Suppressor macrophage (primary cell): ENCODE measurements at places on chromosomes 4 and X.

DNA sequence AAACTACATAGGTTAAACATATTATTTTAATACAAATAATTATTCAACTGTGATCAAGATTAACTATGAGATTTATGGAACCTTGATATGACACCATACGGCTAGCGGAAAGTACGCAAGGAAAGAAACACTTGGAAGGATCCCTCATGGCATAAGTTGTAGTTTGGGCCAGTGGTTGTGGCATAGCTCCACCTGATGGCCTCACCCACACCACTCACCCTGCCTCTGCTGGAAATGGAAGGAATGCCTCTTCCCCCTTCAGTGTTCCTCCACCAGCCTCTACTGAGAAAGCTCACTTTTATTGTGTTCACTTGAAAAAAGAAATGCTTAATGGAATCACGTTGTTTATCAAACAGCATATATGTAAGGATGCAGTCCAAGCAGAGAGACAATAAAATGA is 86.4 kb downstream of the BMP15 start:
- DNase-seq, result no peak

DNA sequence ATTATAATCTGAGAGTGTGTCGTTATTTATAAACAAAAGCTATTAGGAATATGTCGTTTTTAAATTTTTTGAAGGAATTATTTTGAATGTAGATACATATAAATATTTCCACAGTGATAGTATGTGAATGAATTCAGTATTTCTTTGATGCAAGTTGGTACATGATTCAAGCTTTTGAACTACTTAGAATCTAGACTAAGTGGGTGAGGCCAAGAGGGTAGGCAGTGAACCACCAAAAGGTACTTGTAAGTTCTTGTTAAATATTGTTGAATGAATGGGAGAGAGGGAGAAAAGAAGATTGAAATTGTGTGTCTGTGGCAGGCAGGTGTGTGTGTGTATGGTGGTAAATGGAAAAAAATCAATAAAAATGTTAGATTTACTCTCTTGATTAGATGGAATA is 69.6 kb downstream of the ARFIP1 start:
- DNase-seq, result no peak

- no peak for DNase-seq
Observed at GRCh38 chr4:6105311-6105911, 87.2 kb upstream of the C4orf50 start.

DNA sequence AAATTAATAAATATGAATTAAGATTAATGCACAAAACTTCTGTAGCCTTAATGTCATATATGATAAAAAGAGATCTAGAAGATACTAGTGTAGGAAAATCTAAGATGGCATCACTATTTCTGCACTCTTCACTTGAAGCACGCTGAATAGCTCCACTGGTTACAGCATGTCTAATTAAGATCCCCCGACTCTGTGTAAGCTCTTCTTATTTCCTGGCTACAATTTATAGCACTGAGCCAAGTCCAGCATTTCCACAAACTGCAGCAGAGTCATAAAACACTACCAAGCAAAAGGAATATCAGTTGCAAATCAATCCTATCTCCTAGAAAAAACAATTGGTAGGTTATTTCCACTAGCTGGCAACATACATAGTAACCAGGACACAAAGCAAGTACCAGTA is 1.3 kb upstream of the CCNA2 start:
- no peak for DNase-seq

GRCh38 chrX:17550011-17550410 is 175.0 kb downstream of the NHS start:
- DNase-seq, result no peak

DNA sequence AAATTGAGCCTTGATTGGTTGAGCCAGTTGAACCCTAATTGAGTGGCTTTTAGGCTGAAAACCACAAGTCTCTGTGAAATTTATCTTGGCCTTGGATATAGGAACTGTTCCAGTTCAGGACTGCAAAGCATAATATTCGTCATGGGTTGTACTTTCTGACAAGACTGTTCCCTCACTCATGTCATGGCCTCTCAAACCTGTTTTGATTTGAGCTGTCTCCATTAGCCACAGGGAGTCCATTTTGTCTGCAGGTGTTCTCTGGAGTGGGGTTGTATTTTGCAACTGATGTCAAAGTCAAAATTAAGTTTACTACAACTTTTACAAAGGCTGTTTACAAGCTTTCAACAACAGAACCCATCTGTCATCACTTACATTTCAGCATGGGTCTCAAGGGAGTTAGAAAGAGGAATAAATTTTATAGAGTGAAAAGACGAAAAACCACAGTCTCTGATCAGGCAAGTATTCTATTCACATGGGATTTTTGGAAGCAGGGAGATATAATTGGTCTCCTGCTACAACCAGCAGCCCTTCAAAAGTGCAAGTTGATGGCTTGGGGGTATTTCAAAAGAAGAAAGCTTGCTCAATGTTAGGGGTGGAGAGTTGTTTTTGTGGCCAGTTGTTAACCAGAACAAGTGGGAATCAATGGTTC is 1716.3 kb downstream of the C4orf33 start:
- DNase-seq, result no peak

DNA sequence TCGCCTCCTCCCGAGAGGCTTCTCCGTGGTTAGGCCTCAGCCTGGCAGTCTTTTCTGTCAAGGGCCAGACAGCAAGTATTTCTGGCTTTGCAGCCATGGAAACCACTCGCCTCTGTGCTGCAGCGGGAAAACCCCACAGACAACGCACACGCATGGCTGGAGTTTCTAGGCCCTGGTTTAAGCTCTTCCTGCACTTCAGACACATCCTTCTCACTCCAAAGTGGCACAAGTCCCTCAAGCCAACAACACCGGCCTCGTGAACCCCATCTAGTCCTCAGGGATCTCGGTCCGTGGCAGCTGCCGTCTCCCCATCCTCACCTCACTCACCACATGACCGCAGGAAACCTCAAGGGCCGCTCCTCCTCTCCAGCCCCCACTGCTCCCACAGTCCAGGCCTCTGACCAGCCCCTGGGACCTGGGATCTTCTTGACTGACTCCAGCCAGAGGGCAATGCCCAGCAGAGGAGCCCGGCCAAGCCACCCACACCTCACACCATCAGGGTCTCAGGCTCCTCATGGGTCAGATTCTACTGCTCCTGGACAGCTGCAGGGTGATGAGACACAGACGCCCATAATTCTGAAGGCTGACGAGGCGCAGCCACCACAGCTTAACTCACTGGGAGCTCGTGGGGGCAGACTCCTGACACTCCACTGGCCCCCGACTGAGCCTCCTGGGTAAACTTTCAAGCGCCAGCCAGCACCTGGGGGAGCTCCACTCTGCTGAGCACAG is 21.7 kb downstream of the LETM1 start:
- no peak for DNase-seq

- DNase-seq, result no peak
Observed at GRCh38 chrX:127011629-127012028, 192.1 kb downstream of the PRR32 start.

- no peak for DNase-seq
Observed at GRCh38 chrX:2679534-2680485, 11.3 kb upstream of the CD99 start.

GRCh38 chr4:10806953-10807645 is 122.5 kb upstream of the CLNK start:
- no peak for DNase-seq

DNA sequence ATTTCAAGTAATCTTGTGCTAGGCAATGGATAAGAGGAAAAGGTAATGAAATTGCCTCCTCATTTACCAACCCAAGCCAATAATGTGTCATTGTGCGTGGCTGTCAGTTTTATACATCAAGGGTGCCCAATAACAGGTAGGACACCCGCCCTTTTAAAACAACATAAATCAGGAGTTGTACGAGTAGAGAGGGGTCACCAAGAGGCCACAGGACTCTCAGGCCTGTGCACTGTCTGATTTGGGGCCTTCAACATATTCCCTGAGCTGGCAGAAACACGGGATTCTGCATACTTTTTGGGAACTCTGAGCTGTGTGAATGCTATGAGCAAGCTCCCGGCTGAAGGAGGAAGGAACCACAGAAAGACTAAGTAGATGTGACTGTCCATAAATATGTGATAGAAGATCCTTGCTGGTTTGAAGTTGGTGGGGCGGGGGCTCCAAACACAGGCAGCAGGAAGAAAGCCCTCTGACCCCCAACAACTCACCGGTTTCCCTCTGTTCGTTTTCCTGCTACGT is 82.7 kb upstream of the MAML3 start:
- peak; percentile 38 for DNase-seq

GRCh38 chr4:171588764-171589163 is 224.4 kb upstream of the GALNTL6 start:
- DNase-seq, result no peak

GRCh38 chr4:7359400-7360062 is 75.2 kb downstream of the PSAPL1 start:
- no peak for DNase-seq

DNA sequence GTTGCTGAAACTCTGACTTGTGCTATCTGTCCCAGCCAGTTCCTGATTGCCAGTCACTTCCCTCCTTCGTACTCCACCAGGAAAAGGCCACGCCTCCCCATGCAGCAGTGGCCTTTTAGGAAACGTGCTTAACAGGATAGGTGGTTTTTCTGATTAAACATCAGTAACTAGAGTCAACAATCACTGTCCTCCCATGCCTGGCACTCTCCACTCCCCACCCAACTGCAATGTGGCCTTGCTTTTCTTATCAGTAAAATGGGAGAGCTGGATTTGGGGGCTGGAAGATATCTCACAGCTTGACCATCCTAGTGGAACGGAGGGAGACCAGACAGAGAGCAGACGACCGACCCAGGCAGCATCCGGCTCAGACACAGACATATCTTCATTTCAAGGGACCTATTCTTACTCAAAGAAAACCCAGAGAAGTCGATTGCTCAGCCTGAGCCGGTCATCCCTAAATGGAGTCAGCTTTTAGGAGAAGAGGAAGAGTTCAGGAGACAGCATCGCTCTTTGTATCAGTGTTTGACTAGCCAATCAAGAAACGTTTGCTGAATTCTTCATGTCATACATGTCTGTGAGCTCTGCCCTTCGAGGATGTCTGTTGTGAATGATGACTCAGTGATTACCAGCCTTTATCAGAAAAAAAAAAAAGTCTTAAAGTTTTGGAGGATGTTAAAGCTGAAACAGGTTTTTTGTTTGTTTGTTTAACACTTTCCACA is 12.7 kb upstream of the UBA6 start:
- DNase-seq, result peak; percentile 30

DNA sequence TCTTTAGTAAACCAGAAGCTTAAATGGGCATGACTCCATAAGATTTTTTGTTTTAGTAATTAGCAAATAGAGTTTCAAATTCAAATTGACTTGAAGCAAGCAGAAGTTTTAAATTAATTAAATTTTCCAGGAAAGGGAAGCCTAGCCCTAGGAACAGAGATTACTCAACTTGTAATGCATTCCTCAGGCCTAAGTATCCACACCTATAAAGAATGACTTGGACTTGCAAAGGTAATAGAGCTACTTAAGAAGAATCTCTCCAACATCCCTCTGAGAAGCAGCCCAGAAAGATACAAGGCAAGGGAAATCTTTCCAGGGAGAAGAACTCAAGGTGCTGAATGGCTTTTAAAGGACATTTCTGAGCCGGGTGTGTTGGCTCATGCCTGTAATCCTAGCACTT is 16.9 kb upstream of the TMPRSS11E start:
- no peak for DNase-seq

DNA sequence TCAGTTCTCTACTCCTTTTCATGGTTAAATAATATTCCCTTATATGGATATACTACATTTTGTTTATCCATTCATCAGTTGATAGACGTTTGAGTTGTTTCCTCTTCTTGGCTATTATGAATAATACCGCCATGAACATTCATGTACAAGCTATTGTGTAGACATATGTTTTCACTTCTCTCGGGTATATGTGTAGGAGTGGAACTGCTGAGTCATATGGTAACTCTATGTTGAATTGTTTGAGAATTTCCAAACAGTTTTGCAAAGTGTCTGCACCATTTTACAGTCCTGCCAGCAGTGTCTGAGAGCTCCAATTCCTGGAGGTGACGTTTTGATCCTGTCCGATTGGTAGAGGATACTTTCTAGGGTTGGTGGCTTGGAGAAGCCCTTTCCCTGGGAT is 23.6 kb downstream of the PLAC1 start:
- peak; percentile 3 for DNase-seq

GRCh38 chr4:77012726-77013125 is 63.1 kb downstream of the CCNI start:
- DNase-seq, result no peak

DNA sequence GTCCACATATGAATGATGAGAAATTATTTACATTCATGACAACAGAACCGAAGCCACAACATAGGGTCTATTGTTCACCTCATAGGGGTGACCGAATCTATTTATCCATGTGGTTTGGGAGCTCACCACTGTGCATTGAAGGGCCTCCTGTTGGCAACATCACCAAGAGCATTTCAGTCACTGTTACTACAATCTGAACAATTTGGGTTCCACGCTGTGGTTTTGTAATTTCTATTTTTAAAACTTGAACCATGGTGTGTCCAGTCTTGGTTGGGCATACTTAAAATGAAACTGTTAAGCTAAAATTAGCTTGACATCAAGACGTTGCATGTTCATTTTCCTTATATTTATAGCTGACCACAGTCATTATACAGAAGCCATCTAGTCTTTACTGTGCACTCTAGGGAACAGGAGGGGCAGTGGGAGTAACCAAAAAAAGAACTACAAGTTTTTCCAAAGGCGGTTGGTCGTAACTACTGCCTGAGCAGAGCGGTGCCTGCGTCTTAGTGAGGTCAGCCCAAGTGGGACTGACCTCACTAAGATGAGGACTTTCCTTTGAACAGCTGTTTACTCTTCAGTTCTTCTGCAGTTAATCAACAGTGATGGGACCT is 192.1 kb downstream of the SPRY1 start:
- DNase-seq, result peak; percentile 46

DNA sequence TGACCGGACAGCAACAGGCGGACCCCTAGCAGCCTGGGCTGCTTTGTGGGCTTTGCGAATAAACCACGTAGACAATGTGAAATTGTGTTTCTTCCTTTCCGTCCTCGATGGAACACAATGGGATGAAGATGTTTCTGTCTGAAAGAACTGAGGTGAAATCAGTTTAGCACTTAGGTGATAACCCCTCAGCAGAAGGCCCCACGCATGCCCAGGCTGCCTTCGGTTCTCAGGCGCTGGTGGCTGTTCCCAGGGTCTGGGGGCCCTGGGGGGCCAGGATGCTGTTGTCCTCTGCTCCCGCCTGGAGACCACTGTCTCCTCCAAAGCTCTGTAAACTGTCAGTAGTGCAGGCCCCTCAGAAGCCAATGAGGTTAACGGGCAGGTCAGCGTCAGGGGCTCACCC is 73.9 kb upstream of the HGFAC start:
- DNase-seq, result no peak

DNA sequence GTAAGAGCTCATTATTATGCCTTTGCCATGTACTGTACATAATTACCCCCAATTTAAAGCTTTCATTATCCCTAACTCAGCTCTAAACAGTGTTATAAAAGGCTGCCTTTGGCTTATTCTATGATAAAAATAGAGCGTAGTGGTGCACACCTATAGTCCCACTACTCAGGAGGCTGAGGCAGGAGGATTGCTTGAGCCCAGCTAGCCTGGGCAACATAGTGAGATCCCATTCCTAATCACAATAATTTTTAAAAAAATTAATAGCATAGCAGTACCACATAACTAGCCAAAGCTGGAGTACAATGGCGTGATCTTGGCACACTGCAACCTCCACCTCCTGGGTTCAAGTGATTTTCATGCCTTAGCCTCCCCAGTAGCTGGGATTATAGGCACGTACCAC is 112.4 kb downstream of the PDS5A start:
- DNase-seq, result no peak
